Kidney glomerular epithelial cell (primary cell): ENCODE measurements at places on chromosomes 3 and 15.

GRCh38 chr3:89227634-89228033, 120.2 kb downstream of the EPHA3 start:
- DNase-seq, result no peak

- DNase-seq, result peak; percentile 32
Measured at GRCh38 chr3:29067007-29067406, 213.9 kb upstream of the RBMS3 start.

DNA sequence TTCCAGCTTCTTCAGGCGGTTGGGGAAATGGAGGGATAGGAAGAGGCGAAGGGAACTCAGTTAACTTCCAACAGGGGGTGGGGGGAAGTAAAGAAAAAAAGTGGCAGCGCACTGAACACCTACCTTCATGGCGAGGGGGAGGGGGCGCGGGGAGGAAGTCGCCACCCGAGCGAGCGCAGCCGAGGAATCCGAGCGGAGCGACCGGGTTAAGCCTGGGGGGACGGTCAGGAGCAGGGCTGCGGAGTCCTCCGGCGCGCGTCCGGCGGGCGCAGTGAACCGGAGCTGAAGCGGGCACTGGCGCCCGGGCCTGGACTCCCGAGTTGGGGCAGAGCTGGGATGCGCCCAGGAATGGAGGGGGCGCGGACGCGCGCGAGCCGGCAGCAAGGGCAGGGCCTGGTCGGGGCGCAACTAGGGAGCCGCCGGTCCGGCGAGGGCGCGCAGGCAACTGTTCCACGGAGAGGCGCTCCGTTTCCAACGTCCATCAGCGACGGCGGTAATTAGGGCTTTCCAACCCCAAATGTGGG, at the start of gene WNT5A:
WNT5A (minus strand) TSS at position 450 of the 524 bp plus-strand sequence; CDS start at position 129, 321 bp downstream.
- peak; percentile 56 for DNase-seq

- no peak for DNase-seq
Measured at GRCh38 chr3:48403533-48404439, 26.1 kb downstream of the PLXNB1 start.

DNA sequence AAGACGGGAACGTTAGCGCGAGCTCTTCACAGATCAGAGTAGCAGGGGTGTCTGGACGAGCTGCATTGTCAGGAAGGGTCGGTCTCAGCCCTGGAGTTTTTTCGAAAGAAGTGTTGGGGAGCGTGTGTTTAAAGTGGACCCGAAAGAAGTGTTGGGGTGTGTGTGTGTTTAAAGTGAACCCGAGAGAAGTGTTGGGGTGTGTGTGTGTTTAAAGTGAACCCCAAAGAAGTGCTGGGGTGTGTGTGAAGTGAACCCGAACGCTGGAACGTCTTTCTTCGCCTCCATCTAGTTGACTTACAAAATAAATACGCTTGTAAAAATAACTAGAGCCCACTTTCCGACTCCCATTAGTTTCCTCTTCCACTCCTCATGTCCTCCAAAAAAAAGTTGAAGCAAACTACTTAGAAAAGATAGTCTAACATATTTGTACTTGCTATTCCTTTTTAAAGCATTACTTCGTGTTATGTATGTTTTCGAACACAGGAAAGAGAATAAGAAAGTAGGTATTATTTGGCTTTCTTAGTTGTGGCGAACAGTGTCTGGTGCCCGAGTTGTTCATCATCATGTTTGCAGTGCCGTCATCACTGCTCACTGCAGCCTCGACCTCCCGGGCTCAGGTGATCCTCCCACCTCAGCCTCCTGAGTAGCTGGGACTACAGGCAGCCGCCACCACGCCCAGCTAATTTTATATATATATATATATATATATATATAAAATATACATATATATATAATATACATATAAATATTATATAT, 1.0 kb downstream of the LRCH3 start:
- DNase-seq, result peak; percentile 30

GRCh38 chr15:37638691-37639090, 295.7 kb upstream of the TMCO5A start:
- DNase-seq, result no peak

GRCh38 chr15:88323468-88323867, 66.9 kb upstream of the NTRK3 start:
- DNase-seq, result no peak

GRCh38 chr15:85168642-85169173, 187.1 kb downstream of the PDE8A start:
- DNase-seq, result peak; percentile 31

- DNase-seq, result no peak
Measured at GRCh38 chr15:88881775-88882174, 13.6 kb downstream of the HAPLN3 start.

GRCh38 chr3:82240322-82240721, 478.9 kb upstream of the GBE1 start:
- DNase-seq, result no peak

DNA sequence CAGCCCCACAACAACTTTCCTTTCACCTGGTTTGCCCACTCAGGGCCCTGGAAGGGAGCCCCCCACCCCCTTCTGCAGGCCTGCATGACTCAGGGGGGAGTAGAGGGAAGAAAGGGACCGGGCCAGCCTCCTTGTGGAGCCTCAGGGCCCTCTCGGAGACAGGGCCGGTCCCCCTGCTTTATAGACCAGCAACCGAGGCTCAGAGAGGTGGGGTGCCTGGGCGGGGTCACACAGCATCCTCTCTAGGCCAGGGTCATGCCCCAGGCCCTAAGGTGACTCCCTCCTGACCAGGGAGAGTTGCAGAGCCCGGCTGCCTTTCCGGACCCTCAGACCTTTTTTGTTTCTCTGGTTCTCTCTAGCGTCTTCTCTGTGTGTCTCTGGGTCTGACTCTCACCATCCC, 211.3 kb downstream of the TBC1D2B start:
- DNase-seq, result no peak

DNA sequence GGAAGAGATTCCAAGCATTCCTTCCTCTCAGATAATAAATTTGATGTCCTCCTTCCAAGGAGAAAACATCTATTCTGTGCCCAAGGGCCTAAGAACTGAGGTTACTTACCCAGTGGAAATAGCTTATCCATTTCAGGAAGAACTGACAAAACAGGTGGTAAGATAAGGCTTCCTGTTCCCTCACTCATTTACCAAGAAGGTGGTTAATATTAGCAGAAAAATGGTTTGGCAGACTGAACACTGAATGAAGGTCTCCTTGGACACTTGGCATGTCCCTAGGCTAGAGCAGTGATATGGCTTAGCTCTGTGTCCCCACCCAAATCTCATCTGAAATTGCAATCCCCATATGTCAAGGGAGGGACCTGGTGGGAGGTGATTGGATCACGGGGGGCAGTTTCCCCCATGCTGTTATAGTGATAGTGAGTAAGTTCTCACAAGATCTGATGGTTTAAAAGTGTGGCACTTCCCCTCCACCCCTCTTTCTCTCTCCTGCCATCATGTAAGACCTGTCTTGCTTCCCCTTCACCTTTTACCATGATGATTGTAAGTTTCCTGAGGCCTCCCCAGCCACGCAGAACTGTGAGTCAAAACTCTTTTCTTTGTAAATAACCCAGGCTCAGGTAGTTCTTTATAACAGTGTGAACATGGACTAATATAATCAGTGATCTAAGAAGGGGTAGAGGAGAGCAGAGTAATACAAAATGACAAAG, 127.4 kb downstream of the ST8SIA2 start:
- no peak for DNase-seq

DNA sequence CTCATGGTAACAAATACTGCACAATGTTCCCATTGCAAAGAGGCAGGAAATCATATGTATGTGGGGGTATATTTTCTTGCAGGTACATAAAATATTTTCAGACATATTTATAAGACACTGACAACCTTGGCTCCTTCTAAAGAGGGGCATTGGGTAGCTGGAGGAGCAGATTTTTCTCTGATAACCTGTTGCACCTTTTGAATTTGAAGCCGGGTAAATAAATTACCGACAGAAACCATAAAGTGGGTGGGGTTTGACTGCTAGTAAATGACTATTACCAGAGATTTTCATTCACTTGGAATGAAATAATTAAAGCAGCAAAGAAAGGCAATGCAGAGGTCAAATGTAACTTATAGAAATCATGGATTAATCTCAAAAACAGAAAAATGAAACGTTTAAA, 19.2 kb downstream of the LHFPL4 start:
- no peak for DNase-seq

DNA sequence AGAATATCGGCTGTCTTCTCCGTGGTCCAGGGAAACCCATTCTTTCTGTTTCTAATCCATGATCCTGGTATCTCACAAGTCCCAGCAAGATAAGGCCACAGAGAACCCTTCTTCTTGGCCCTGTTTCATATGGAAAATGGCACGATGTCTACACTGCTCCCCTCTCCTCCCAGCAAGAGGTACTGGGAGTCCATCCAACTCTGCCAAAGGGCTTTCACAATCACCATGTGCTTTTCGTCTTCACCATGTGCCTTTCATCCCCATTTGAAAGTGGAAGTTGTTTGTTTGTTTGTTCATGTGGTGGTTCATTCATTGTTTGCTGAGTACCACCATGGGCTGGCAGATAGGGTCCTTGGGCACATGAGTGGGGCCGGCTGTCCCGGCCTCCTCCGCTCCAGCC, 5.5 kb downstream of the ITIH3 start:
- DNase-seq, result no peak

- DNase-seq, result no peak
Measured at GRCh38 chr3:131608741-131609140, 106.0 kb upstream of the MRPL3 start.

- DNase-seq, result no peak
Measured at GRCh38 chr3:107124885-107125284, 252.4 kb upstream of the CCDC54 start.

- no peak for DNase-seq
Measured at GRCh38 chr3:82378392-82378791, 616.9 kb upstream of the GBE1 start.

DNA sequence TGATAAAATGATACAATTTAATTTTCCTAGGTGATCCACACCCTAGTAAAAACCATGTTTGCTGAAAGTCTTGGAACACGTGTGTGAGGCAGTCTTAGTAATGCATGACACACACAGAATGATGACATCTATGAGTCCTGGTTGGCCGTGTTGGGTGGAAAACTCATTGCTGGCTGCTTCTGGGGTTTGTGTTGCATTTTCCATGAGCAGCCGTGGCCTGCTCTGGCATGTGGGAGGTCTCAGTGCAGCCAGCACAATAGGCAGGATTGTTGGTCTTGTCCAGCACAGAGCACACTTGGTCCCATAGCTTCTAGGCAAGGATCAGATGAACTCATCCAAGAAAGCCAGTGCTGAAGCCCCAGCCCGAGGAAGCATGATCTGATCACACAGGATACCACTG, 172.8 kb upstream of the UBE3A start:
- DNase-seq, result no peak

DNA sequence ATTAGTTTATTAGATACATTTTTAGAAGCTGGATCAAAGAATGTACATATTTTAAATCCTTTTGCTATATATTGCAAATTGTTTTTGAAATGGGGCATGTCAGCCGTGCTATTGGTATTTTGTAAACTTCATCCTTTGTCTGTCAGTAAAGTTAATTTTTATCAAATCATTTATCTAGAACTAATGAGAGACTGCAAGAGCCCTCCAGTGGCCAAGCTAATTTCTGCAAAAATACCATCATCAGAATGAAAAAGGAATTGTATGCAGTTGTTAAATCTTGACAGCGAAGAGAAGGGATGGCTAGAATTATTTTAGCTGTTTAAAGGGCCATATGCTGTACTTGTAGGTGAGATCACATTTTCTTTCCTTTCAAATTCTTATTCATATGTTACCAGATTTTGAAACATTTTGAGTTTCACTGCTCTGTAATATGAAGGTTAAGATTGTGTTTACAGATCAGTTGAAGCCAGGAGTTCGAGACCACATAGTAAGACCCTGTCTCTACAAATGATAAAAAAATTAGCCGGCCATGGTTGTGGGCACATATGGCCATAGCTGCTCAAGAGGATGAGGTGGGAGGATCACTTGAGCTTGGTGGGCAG, 8.1 kb upstream of the CLDN11 start:
- peak; percentile 32 for DNase-seq

GRCh38 chr3:194987571-194988494, 283.1 kb downstream of the XXYLT1 start:
- no peak for DNase-seq

DNA sequence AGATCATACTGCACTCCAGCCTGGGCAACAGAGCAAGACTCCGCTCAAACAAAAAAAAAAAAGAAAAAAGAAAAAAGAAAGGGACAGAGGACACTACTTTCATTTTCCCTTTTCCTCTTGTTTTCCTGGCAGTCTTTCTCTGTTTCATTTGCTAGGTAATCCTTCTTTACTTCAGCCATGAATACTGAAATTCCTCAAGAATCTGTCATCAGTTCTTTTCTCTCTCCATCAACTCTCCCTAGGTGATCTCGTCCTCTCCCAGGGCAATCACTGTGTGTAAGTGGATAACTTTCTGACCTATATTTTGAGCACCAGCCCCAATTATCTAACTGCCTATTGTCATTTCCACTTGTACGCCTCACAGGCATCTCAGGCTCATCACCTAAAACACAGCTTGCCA, 51.5 kb downstream of the TTC23 start:
- DNase-seq, result peak; percentile 35

GRCh38 chr15:88657326-88658069, 18.7 kb downstream of the ISG20 start:
- no peak for DNase-seq

- DNase-seq, result no peak
Measured at GRCh38 chr3:155079468-155079745, 712 bp upstream of the MME start.

DNA sequence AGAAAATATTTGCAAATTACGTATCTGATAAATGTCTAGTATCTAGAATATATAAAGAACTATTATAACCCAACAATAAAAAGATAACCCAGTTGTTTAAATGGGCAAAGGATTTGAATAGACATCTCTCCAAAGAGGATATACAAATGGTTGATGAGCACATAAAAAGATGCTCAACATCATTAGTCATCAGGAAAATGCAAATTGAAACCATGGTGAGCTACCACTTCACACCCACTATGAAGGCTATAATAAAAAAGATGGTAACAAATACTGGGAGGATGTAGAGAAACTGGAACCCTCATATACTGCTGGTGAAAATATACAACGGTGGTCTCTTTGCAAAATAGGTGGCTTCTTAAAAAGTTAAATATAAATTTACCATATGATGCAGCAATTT, 28.0 kb downstream of the RAD51 start:
- DNase-seq, result no peak

- peak; percentile 32 for DNase-seq
Measured at GRCh38 chr3:186849374-186849975, 7.0 kb downstream of the ADIPOQ start.

DNA sequence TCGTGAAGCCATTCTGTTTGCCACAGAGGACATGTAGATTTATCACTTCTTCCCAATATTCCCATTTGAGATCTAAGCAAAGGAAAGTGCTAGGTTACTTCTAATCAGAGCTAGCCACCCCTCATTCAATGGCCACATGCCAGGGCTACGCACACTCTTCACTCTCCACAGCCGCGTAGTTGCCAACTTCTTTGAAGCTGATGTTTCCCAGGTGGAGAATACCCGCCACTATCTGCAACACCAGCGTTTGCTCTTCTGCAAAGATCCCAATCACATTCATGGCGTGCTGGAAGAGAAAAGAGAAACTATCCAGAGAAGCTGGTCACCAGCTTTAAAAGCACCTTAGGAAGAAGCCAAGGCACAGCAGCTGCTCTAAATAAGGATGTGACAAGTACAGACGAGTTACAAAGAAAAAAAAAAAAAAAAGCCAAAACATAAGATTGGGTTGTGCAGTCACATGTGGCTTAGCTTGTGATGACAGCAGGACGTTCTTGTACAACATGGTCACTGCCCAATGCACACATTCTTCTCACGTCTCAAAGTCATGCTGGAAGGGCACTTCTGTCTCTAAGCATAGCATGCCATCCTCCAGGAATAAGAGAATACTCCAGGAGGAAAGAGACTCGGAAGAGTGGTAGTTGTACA, 16.4 kb downstream of the LDHAL6B start:
- DNase-seq, result no peak

GRCh38 chr15:91338766-91339165, 238.7 kb downstream of the SV2B start:
- no peak for DNase-seq
